Stimulated activated CD4-positive, alpha-beta T cell treated with anti-CD3 and anti-CD28 coated beads, Interleukin-2, amount 100 ng/mL, for 48 hours (primary cell): ENCODE measurements at places on chromosomes 6 and 20.

GRCh38 chr20:7841291-7841970 lies 98.8 kb downstream of the HAO1 start:
- DNase-seq, result no peak

- no peak for DNase-seq
Observed at GRCh38 chr6:129186988-129187387, 304.1 kb downstream of the LAMA2 start.

DNA sequence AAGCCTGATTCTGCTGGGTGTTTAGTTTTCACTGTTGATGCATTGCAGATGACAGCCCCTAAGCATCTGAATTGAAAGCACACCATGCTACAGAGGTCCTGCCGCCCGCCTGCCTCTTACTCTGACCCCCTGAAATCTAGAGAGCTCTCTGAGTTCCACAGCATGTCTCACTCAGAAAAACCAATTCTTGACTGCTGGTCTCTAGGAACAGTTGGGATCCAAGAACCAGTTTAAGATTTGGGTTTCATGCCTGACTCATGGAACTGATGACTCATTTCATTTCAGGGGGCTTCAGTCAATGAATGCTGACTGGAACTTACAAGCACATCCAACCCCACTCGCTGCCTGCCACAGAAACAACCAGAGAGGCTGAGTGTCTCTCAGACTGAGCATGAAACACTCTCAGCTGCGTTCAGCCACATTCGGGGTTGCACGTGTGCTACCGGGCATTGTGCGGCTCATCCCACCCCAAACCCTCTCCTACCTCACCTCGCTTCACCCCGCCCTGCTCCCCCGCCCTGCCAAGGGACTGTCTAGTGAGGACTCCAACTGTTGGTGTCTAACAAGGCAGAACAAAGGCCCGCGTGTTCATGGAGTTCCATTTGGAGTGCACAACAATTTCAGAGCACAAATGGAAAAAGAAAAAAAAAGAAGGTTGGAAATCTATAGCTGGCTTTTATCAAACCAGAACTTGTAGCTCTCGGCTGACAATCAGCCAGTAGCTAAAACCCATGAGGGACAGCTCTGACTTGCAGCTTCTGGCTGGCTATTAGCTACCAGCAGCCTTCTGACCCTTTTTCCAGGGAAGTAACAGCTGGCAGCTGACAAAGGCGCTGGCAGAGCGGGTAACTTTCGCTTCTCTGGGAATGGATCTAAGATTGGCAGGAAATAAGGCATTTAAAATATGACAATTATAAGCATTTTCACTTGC lies 20.0 kb upstream of the TRAF3IP2 start:
- no peak for DNase-seq

- DNase-seq, result peak; percentile 27
Observed at GRCh38 chr6:14354919-14355572, 237.5 kb downstream of the CD83 start.

- DNase-seq, result no peak
Observed at GRCh38 chr6:113219783-113220182, 637.4 kb upstream of the MARCKS start.

GRCh38 chr6:160388922-160389321 lies 40.7 kb downstream of the SLC22A3 start:
- DNase-seq, result no peak

DNA sequence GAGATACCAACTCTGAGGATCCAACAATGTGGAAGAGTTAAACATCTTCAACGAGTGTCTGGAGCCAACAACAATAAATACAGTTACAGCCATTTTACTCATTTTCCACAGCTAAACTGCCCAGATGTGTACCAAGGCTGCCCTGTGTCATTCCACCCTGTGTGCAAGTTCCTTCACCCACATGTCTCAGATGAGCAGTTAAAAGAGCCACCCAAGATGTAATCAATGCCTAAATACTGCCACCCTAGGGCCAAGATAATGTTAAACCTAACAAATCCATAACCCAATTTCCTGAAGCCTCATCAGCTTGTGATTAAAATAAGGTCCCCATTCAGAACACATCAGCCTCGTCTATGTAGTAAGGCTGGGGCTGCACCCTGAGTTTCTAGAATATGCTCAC lies 59.9 kb downstream of the GMDS start:
- no peak for DNase-seq
